ENCODE measurements at places on chromosomes 1 and 21.
A peak's percentile ranks its signal among the peaks of the same experiment; 100 is the strongest.

DNA sequence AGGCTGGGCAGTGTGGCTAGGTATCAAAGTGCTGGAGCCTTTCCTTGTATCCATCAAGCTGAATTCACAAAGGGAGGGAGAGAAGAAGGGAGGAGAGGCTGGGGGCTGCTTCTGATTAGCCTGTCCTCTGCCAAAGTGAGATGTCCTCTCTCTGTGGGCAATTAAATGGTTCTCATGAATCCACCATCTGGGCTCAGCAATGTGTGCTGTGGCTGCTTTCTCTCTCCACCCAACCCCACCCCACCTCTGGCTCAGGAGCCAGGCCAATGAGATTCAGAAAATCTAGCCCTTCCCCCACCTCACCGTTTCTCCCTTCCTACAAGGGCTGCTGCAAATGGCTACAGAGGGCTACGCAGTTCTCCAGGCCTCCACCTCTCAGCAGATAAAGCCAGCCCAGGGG, 154.6 kb downstream of the TENT5C start:
- DNase-seq: no peak

GRCh38 chr1:155261852-155262673, at the start of gene SCAMP3:
Gene SCAMP3 (minus strand): TSS chr1:155262360. CDS start chr1:155262151, 209 bp downstream.
- DNase-seq: peak; percentile 93

- DNase-seq: no peak
These were observed 203.5 kb upstream of the ZNHIT6 start for GRCh38 chr1:85911742-85912141.

DNA sequence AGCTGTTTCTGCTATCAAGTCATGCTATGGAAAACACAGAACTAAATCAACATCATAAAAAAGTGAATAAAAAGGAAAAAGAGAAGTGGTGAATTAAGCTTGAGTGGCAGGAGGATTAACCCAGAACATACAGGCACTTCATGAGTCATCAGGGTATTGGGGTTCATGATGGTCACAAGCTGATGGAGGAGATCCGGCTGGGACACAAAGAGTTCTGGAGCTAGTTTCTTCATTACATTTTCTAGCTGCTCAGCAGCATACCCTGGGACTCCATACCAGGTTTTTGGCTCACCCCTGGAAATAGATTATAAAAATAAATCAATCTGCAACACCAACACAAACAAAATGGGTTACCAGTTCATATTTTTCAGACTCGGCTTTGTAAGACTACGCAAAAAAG, 42.5 kb upstream of the SYT2 start:
- DNase-seq: no peak

GRCh38 chr1:178739285-178740045, 14.4 kb downstream of the RALGPS2 start:
- DNase-seq: no peak

GRCh38 chr1:34778381-34778780, 2.6 kb upstream of the GJB3 start:
- no peak for DNase-seq

DNA sequence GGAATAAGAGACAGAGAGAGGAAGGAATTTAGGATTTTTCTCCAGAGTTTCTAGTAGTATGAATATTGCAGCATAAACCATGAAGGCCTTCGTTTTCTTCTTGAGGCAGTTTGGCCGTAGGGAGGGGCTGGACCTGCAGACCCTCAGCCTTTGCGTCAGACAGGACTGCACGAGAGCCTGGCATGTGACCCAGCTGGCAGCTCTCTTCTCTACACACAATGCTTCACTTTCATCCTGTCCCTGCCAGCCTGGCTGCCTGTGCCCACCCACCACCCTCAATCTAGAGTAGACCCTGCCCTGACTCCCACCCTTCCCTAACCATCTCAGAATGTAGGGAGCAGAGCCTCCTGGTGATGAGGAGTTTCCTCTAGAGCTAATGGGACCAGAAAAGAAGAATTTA, 1.6 kb downstream of the CA14 start:
- no peak for DNase-seq

GRCh38 chr1:218339267-218339831, 5.8 kb upstream of the TGFB2 start:
- DNase-seq: no peak

Measured in stimulated activated CD8-positive, alpha-beta memory T cell treated with anti-CD3 and anti-CD28 coated beads, Interleukin-7, amount 100 ng/mL, for 48 hours (primary cell).